T-helper 17 cell (primary cell): ENCODE measurements at places on chromosomes 7 and 10.

GRCh38 chr7:129144834-129145668 is 544 bp downstream of the TSPAN33 start:
- DNase-seq: no peak

DNA sequence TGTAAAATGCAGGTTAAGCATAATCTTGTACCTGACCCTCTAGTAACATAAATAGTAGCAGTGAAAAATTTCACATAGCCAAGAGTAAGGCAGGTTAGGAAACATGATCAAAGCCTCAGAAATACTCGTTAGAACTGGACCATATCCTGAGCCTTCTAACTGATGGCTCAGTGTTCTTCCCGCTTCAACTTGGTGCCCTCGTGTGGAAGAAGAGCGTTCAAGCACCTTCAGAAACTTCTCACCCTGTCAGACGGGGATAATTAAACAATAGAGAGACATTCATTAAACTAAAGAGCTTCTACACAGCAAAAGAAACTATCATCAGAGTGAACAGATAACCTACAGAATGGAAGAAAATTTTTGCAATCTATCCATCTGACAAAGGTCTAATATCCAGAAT is 124.5 kb downstream of the MYOF start:
- no peak for DNase-seq

- DNase-seq: no peak
Measured at GRCh38 chr10:45673074-45673648, 589 bp upstream of the ZFAND4 start.

GRCh38 chr10:82221601-82222149 is 346.7 kb downstream of the NRG3 start:
- DNase-seq: no peak

DNA sequence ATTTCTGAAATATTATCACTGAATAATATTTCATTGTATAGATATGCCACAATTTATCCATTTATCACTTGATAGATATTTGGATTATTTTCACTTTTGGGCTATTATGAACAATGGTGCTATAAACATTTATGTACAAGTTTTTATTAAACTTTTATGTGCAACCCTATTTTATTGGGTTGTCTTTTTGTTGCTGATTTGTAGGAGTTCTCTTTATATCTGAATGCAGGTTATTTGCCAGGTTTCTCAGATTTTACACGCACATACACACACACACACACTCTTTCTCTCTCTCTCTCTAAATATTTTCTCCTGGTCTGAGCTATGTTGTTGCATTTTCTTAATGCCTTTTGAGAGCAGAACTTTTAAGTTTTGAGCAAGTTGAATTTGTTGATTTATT is 36.2 kb downstream of the ADK start:
- DNase-seq: no peak

DNA sequence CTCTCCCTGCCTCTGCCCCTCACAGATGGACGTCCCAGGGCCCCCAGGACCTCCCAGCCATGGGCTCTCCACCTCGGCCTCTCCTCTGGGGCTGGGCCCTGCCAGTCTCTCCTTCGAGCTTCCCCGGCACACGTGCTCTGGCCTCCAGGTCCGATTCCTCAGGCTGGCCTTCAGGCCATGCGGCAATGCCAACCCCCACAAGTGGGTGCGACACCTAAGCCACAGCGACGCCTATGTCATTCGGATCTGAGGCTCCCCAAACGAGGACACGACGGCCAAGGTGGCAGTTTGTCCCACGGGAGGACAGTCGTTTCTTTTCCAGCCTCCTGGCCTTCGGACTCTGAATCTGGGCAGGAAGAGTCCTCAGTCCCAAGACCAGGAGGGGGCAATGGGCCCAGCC is 5.2 kb downstream of the AP4M1 start:
- no peak for DNase-seq

GRCh38 chr10:110221721-110222261 is 14.4 kb downstream of the MXI1 start:
- peak; percentile 54 for DNase-seq

DNA sequence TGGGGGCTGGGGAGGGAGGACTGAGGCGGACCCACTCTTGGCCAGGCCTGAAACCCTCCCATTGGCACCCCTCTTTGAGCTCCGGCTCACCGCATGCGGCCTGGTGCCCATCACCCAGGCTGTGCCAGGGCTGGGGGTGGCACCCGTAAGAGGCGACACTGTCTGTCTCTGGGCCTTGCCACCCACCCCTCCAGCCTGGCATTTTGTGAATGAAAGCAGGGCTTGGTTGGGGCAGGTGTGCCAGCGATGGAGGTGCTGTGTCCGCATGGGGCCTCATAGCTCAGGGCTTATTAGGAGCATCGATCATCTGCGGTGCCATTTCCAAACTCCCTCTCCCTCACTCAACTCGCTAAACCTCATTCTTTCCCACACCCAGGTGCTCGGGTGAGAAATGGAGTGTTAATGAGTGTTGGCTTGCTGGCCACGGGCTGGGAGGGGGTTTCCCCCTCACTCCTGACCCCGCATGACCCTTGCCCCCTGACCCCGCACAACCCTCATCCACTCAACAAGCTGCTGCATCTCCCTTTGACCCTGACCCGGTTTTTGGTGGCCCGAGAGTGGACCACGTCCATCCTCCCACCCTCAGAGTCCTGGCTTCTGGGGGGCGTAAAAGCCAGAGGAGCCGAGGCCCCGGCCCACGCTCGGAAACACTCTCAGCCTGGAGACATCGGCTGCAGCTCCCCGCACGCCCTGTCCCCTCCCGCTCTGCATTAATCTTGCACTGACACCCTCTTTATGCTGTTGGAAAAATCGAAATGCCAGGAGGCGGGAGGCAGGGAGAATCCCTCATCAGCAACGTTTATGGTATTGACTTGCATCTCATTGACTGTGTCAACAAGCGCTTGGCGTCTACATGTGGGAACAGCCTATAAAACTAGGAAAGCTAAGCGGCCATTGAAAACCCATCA is 161.2 kb downstream of the DNAJB6 start:
- no peak for DNase-seq

DNA sequence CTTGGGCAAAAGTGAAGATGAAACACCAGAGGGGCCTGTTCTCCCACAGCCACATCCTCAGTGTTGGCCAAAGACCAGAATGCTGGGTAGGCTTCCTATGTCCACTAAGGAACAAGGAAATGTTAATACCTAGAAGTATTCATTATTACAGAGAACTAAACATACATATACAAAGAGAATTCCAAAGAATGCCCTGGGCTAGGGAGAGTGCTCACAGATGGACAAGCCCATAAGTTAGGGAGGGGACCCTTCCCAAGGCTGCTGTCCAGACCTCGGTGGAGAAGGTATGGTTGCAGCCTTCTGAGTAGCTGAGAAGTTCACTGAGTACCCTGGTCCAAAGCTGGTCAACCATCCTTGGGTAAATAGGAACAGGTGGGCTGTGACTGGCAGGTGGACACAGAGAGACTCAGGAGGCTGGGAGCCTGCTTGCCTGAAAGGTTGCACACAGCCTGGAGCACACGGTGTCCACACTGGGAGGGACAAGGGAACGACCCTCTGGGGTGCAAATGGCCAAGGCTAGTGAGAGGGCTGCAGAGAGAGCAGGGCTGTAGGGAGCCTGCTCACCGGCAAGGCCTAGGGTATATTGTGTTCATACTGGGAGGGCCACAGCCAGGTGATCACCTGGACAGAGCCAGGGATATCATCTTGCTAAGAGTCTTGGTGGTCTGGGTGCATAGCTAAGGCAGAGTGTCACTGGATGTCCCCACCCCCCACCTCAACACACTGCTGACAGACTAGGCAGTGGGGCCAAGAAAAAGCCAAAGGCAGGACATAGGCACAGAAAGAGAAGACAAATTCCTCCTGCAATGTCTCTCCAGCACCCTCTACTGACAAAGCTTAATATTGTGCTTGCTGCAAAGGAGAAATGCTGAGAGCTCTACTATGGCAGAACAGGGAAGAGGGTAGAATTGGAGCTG is 40.3 kb downstream of the CPVL start:
- DNase-seq: no peak
